ENCODE measurements at places on chromosomes 5 and 9.
A peak's percentile ranks its signal among the peaks of the same experiment; 100 is the strongest.

DNA sequence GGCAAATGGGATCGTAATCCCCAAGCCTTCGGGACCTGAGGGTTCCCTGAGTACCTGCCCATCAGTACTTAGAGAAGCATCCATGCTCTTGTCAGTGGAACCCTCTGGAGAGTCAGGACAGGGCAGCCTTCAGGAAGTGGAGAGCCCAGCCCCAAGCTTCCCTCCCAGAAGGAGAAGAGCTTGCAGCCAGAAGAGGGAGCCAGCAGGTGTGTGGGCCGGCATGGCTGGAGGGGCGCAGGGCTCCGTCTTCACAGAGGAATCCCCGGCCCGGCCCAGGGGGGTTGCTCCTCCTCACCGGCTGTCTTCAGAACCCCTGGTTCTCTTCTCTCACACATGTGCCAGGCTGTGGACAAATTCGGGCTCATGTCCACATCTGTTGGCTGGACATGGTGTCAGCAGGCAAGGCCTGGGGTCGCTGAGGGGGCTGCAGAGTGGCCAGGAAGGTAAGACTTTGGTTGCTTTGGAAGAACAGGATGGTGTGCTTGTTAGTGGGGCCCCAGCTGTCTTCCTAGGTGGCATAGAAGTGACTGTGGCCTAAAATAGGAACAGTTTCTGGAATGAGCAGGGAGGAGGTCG lies 58.9 kb upstream of the RXRA start:
- no peak for DNase-seq

- DNase-seq, result no peak
Observed at GRCh38 chr5:68182094-68182493, 33.5 kb upstream of the PIK3R1 start.

- DNase-seq, result peak; percentile 34
Observed at GRCh38 chr9:13446938-13447842, 167.7 kb upstream of the MPDZ start.

DNA sequence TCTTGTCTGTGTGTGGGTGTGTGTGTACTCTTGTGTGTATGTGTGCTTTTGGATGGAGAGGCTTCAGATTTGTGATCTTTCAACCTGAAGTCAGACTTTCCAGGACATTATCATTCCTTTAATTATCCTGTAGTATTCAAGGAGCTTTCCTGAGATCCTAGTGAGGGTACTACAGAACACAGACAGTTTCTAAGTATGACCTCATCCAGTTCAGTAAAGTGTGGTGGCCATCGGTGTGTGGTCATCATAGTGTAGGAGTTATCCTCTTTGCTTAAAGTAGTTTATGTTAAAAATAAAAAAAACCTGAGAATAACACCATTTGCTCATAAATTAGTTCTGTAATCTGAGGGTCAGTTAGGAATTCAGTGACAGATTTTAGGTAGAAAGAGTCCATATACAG lies 478.0 kb upstream of the ACTBL2 start:
- no peak for DNase-seq

Measured in fibroblast of pulmonary artery (primary cell).